AG04449 (cell line): ENCODE measurements at places on chromosomes 1 and 21.

DNA sequence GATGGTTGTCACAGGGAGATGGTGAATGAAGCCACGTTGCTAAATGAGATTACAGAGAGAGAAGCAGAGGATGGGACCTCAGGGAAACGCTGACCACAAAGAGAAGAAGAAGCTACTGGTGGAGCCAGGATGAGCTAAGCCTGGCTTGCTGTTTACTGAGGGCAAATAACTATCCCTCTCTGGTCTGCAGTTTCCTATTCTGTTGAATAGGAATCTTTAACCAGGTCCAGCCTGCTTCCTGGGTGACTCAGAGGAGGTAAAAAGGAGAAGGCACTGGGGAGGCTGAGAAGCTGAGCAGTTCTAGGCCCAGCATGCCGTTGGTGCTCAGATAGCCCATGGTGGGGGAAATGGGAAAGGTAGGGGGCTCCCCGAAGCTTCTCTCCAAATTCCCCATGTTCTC, 29.6 kb downstream of the DMBX1 start:
- no peak for DNase-seq

GRCh38 chr1:73511038-73511437, 686.9 kb downstream of the LRRIQ3 start:
- no peak for DNase-seq

DNA sequence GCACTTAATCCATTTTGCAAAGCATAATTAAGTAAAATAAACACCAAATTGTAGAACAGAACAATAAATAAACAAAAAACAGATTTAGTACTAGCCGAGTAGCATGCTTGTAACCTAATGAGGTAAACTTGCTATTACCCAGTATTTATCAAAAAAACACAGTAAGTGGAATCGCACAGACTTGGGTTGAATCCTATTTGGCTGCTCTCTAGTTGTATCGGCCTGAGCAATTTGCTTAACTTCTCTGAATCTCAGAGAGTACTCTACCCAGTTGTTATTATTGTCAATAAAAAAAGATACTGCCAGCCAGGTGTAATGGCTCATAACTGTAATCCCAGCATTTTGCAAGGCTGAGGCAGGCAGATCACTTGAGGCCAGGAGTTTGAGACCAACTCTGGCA, 664.3 kb downstream of the ADGRL2 start:
- no peak for DNase-seq

DNA sequence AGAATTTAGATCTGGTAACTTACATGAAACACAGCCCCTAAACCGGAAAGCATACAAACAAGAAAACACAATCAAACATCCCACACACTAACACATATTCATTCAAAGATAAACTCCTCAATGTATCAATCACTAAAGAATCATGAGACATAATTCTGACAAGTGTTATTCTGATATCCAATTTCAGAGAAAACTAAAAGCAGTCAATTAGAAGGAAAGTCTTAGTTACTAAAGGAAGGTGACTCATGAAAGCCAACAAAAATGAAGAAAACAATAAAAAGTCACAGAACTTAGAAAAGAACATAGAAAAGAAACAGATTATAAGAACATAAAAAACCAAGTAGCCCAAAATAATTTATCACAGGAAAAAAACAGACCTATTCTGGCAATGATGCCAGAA, 57.2 kb downstream of the ZZZ3 start:
- DNase-seq: no peak

GRCh38 chr21:40845441-40845995, 1.4 kb downstream of the DSCAM start:
- peak; percentile 19 for DNase-seq

- DNase-seq: no peak
Measured at GRCh38 chr1:31685795-31686194, 18.0 kb downstream of the COL16A1 start.

DNA sequence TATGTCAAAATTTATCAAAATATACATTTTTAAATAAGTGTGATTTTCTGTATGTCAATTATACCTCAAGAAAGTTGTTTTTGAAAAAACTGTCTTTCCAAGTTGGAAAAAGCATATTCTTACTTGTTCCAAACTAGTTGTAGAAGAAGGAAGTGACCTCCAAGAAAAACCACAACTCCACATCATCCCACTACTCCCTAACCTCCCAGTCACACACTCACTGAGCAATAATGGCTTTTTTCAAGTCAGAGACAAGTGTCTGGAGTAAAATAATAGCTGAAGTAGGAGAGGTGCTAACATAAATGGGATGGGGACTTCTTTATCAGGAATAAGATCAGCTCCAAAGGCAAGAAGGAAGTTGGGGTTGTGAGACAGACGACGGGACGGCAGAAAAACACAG, 13.4 kb downstream of the EPRS1 start:
- no peak for DNase-seq

DNA sequence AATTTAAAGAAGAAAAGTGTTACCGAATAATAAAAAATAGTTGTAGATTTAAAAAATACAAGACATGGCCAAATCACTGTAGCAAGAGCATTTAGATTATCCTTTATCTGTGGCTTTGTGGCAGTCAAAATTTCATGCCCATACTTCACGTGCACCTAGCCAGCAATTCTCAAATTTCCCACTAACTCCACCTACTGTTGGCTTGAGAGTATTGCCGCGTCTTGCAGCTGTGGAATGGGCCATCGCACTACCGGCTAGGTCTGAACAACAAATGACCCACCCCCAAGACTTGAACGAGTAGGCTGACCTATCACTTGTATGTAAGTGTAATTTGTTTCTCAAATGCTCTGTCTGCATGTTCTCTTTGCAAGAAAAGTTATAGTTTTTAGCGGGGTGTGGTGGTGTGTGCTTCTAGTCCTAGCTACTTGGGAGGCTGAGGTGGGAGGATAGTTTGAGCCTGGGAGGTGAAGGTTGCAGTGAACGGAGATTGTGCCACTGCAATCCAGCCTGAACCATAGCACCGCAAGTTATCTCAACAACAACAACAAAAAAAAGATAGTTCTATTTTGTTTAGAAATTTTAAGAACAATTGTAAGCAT, 4.1 kb downstream of the KRTAP13-4 start:
- no peak for DNase-seq

DNA sequence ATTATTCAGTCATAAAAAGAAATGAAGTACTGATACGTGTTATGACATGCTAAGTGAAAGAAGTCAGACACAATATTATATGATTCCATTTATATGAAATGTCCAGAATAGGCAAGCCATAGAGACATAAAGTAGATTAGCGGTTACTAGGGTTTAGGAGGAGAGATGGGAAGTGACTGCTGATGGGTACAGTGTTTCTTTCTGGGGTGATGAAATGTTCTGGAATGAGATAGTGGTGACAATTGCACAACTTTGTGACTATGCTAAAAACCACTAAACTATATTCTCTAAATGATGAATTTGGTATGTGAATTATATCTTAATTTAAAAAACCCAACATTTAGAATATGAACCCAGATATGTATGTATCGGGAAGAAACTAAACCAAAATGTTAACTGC, 27.6 kb downstream of the IPP start:
- no peak for DNase-seq

- no peak for DNase-seq
Measured at GRCh38 chr1:244012202-244012601, 38.9 kb upstream of the ZBTB18 start.

DNA sequence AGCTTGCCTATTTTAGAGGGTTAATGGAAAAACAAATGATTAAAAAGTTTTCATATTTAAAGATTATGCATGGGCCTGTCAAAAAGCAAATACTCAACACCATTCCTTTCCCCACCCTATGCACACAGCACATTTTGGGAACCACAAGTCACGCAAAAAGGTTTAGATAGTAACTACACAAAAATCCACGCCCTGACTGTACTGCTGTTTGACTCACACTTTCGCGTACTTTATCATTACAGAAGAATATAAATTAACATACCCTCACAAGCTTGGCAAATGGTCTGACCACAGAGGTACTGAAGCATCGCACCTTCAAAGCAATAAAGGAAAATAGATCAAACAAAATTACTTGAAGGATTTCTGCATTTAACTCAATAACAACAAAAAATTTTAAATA, 1.4 kb downstream of the ATP5PO start:
- DNase-seq: no peak

DNA sequence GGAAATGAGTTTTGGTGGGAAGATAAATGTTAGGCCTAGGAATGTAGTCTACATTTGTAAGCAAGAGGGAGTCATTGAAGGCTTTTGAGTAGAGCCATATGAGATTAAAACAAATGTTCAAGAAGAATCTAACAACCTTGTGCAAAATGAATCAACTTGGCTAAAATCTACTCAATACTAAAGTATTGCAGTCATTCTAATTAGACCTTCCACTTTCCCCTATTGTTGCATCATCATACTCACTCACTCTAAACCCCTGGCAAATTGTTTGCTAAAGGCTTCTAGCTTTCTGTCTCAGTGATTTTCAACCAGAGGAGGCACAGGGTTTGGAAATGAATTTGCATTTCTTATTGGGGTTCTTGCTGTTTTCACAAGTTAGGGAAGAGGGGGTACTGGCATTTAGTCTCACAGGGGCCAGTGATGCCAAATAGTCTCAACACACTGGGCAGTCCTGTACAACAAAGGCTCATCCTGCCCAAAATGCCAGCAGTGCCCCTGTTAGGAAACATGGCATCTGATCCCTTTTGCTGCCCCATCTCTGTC, 85.3 kb downstream of the SEC16B start:
- DNase-seq: no peak

- peak; percentile 84 for DNase-seq
Measured at GRCh38 chr1:193569096-193569982, 382.9 kb upstream of the B3GALT2 start.

DNA sequence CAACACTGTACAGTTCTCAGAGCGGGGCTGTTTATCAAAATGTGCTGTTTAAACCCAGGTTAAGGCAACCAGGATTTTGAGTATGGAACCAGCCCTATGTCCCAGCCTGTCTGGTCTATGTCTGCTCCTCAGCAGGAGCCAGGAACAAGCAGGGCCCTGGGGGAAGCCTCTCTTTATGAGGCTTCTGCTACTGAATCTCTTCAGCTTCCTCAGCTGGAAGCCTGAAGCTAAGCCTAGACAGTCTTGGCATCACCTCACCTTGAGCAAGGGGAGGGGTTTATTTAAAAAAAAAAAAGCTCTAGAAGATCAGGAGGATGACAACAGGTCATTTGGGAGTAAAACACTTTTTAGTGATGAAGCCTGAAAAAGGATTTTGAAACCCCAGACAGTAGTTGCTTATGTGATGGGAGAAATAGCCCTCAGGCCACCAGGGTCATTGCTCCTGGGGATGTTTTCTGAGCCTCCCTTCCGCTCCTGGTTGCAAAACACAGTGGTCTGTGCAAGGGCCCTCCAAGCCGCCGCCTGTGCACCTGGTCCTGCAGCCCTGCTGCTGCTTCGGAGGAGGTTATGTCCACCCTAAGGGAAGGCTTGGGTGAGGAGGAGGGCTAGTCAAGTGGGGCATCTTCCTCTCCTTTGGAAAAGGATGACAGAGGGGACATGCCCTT, 21.8 kb upstream of the GRHL3 start:
- no peak for DNase-seq

GRCh38 chr1:90876101-90876500, 145.7 kb downstream of the ZNF644 start:
- no peak for DNase-seq

DNA sequence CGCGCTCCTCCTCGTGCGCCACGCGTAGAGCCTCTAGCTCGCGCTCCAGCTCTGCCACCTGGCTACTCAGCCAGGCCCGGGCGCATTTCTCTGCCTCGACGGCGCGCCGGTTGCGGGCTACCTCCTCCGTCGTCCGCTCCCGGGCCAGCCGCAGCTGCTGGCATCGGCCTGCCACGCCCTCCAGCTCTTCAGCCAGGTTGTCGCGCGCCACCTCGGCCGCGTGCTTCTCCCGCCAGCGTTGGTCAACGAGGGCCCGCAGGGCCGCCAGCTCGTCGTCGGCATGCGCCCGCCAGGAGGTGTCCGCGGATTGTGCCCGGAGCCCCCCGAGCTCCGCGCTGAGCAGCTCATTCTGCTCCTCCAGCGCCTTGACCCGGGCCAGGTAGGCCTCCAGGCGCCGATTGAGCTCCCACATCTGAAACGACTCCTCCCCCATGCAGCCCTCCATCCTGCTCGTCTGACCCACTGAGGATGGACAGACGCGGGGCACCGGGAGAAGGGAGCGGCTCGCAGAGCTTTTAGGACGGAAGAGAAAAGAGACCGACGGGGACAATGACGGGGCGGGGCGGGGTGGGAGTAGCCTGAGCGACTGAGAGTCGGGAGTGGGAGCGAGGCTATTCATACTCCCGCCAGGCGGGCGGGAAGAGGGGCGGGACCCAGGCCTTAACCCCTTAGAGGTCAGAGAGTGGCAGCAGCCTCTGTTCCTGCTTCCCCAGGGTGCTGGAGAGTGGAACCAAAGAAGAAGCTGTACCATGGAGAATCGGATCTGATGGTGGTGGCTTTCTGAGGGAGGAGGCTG, at the start of gene NES:
Gene NES (minus strand): TSS at position 588 of the 796 bp plus-strand sequence. CDS start 143 bp downstream, at position 445.
- no peak for DNase-seq
